ENCODE measurements at places on chromosomes 1 and 21.

DNA sequence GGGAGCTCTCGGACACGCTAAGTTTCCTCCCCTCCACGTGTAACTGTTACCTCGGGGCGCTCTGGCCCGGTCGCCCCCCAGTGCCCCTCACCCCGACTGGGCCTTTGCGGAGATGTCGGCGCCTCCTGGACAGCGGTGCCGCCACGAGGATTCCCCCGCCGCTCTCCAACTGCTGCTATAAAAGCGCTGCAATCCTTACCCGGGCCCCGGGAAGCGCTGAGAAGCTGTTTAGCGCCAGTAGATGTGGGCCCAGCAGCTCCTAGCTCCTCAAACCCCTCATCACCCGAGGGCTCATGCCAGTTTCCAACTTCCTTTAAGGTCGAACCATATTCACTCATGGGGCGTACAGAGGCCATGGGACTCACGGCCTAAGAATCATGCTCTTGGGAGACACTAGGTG is 361 bp upstream of the LMX1A start:
- DNase-seq = no peak

GRCh38 chr1:152169366-152170025 is 10.5 kb upstream of the RPTN start:
- DNase-seq = no peak

GRCh38 chr1:160836981-160837557 is 25.6 kb downstream of the CD244 start:
- no peak for DNase-seq

GRCh38 chr1:32900956-32901822 is at the start of gene TMEM54:
Gene TMEM54, minus strand, starts transcription at chr1:32901389. Its CDS starts 151 bp downstream, at chr1:32901238.
- DNase-seq = no peak

GRCh38 chr1:199898654-199899053 is 128.9 kb upstream of the NR5A2 start:
- DNase-seq = no peak

GRCh38 chr1:56908619-56909221 is 54.1 kb downstream of the C8A start:
- no peak for DNase-seq

- no peak for DNase-seq
Observed at GRCh38 chr1:67138813-67139499, 4.2 kb upstream of the C1orf141 start.

GRCh38 chr1:201319631-201320030 is 36.3 kb downstream of the PKP1 start:
- DNase-seq = no peak
